ENCODE measurements at places on chromosomes 1 and 21. TPM values are rescaled to one million over a fixed set of nuclear protein-coding genes. Genes with fewer than 3 reads are reported as not detected.

- no peaks in the 10 kb centered on the region for H3K27me3 ChIP-seq
- no peaks in the 10 kb centered on the region for H3K4me1 ChIP-seq
- no peak for DNase-seq
- no peak overlapping the region for H3K27ac ChIP-seq
- H3K4me3 ChIP-seq: no peak overlapping the region
Measured at GRCh38 chr1:81142099-81142826, 658.5 kb upstream of the ADGRL2 start.

DNA sequence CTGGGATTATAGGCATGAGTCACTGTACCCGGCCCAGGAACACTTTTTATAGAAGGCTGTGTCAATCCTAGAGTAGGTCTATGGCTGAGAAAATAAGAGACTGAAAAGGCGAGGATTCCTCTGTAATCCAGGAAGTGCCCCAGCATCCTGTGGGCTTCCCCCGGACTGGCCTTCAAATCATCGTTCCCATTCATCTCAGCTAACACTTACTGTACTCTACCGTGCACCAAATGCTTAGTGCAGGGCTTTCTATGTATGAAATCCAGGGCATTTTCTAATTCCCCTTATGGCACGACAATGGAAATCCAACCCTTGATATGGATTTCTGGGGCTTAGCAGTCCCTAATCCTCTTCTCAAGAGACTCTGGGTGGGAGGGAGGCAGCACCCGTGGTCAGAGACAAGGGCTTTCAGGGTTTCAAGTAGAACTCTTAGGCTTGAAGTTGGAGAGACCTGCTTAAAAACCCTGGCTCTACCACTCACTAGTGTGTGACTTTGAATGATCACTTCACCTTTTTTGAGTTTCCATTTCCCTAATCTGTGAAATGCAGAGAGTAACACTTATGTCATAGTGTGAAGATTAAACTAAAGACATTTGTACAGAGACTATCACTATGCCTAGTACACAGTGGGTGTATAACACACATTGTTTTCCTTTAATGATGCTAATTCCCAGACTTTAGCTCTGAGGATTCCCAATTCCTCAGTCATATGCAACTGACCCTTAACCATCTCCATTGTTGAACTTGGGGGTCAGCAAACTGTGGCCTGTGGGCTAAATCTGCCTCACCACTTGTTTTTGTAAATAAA is 20.3 kb downstream of the MECR start:
- H3K27me3 ChIP-seq: no peaks in the 10 kb centered on the region
- peak; percentile 16 for DNase-seq
- H3K27ac ChIP-seq: peak overlapping the region; percentile 75
- peaks cover 13% of the 10 kb centered on the region for H3K4me1 ChIP-seq
- no peak overlapping the region for H3K4me3 ChIP-seq

DNA sequence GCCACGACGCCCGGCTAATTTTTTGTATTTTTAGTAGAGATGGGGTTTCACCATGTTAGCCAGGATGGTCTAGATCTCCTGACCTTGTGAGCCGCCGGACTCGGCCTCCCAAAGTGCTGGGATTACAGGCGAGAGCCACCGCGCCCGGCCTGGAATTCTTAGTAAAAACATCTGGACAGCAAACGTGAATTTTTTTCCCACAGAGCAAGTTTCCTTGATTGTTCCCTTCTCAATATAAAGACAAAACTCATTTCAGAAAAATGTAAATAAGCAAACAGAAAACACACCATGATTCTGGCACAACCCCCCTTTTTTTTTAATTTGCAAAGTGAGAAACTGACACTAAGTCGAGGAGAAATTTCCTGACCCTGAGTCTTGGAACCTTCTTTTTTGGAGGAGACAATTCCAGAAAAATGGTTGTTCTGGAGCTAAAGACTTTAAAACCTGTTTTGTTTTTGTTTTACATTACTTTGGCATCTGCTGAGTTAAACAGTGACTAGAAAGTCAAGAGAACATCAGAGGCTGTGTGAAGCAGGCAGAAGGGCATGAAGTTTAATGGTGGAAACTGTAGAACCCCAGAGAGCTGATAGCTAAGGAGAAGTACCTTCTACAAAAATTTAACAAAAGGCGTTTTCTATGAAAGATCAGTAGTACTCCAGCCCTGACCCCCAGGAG is 10.3 kb upstream of the HMGCS2 start:
- no peak for DNase-seq
- H3K27me3 ChIP-seq: no peaks in the 10 kb centered on the region
- H3K27ac ChIP-seq: no peak overlapping the region
- H3K36me3 ChIP-seq: no peaks in the 10 kb centered on the region

DNA sequence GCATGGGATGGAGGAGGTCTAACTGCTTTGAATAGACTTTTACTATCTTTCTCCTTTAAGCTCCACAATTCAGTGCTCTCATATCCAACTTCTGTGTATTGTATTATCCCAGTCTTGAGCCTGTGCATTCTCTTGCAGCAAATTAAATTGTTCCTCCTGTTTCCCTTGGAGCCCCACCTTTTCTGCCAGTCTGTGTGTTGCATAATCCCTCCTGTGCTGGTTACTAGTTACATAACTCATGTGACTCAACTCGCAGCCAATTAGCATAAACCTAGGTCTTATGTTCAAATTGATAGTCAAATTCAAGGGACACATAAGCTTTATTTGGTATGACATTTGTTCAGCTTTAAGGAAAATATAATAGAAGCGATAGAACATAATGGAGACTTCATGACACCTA is 1863.5 kb downstream of the MRPL39 start:
- no peaks in the 10 kb centered on the region for H3K4me1 ChIP-seq
- H3K4me3 ChIP-seq: no peak overlapping the region
- DNase-seq: no peak

DNA sequence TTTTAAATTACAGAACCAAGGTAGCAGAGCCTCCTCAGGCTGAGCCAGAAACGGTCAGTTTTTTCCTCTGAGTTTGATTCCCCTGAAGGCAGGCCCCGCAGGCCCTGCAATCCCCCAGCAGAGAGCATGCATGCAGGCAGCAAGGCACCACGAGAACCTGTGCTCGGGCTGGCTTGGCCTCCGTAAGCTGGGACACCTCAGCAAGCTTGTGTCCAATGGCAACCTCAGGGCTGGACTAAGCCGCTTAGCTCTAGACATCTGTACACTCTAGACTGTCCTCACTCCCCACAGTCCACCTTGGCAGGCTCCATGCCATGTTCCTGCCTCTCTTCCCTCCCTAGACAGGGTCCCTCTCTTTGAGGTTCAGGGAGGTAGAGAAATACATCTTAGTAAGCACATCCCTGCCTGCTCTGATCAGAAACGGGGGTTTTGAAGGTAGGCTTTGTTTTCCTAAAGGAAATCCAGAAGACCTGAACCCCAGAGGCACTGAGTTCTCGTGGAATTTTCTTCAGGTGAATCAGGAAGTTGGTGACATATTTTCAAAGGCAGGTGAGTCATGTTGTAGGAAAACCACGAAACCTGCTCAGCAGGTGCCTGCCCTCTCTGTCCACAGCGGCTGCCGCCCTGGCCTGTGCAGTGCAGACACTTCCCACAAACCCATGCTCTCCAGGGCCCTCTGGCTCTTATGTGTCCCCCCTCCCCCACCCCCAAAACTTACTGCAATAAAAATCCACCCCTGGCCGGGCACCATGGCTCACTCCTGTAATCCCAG is 7.0 kb downstream of the TMEM63A start:
- H3K27me3 ChIP-seq: no peaks in the 10 kb centered on the region
- no peak overlapping the region for H3K4me3 ChIP-seq
- H3K27ac ChIP-seq: no peak overlapping the region

Gene ZNF683
- not detected for total RNA-seq

DNA sequence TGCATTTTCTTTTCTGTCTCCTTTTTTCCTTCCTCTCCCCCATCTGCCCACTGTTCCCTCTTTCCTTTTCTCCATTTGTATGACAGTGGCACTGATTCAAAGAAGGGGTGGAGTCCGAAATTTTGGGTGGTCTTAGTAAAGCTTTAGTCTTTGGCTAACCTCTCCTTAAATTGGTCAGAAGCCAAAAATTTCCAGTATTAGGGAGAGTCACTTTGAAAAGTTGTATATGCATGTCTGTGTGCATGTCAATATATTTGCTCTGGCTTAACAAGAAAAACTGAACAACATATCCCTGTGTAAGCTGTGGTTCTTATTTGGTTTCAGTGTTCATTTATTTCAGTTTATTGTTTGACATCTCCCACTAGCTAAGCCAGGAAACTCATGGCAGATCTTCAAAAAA is 314.8 kb upstream of the CXADR start:
- DNase-seq: no peak
- no peaks in the 10 kb centered on the region for H3K36me3 ChIP-seq
- no peak overlapping the region for H3K4me3 ChIP-seq

Data from GM12878 (cell line).